ENCODE measurements at places on chromosomes 4 and X.

DNA sequence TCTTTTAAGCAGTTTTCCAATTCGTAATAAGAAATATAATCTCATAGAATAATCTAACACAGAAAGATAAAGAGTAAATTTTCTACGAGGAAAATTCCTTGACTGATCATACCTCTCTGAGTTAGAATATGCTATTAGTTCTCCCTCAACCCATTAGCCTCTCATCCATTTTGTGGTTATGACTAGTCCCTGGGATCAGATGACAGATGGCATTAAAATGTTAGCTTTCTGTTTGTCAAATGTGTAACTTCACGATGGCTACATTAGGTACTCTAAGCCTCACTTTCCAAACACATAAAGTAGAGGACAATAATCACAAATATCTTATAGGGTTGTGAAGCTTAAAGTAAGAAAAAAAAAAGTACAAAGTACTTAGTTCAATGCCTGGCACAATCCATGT is 112.2 kb downstream of the ZAR1 start:
- DNase-seq, result no peak

DNA sequence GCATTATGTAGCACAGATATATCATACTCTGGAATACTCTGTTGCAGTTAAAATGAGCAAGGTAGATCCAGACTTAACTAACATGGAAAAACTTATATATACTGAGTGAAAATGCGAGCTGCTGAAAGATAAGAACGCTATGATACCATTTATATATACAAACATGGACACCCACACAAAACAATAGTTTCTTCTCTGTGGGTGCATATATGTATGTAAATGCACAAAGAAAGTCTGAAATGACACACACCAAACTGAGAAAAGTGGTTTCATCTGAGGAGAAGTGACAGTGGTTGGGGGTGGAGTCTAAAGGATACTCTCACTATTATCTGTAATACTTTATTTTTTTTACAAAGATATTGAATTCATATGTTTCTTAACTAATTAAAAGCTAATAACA is 12.2 kb upstream of the FGF2 start:
- no peak for DNase-seq

DNA sequence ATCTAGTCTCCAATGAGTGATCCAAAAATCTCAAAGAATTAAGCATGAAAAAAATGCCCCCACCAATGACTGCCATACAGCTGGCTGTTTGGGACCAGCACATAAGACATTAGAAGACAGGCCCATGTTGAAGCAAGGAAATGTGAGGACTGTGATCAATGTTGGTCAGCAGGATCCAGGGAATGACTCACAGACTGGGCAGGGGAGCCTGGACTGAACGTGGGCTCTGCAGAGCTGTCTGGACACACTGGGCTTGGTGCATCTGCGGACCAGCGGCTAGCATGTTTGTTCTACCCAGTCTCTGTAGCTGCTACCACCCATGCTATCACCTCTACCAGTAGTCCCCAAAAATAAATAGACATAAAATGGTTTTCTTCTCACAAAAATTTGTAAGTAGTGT is 108.6 kb downstream of the PALLD start:
- no peak for DNase-seq

GRCh38 chr4:155974476-155974749 is 20.7 kb upstream of the CTSO start:
- no peak for DNase-seq

GRCh38 chr4:113052379-113052951 is 3.0 kb downstream of the ANK2 start:
- no peak for DNase-seq

- no peak for DNase-seq
Observed at GRCh38 chr4:7984286-7984925, 44.7 kb upstream of the AFAP1 start.

- DNase-seq, result no peak
Observed at GRCh38 chrX:262381-262909, 18.7 kb upstream of the PLCXD1 start.

- DNase-seq, result no peak
Observed at GRCh38 chr4:8907596-8908205, 36.1 kb upstream of the HMX1 start.

- DNase-seq, result no peak
Observed at GRCh38 chr4:107279733-107280132, 243.6 kb upstream of the DKK2 start.

DNA sequence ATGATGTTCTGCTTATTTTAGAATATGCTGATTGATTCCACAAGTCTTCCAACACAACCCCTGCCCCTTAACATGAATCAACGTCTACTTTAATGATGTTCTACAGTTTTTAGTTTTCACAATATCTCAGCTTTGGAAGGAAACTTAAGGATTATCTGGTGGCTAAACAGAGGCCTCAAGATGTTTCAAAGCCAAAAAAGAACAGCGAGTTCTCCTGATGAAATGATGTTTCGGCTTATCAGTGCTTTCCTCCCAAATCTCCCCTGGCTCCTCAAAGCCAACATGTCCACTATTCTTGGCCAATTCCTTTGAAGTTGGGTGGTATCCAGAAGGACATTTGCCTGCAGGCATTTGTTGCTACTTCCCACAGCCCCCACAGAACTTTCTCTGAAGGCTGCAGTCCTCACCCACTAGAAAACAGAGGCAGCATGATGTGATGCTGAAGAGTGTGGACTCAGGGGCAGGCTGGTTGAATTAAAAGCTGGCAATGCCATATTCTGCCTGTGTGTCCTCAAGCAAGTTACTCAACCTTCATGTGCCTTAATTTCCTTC is 87.3 kb downstream of the ADGRG4 start:
- no peak for DNase-seq

GRCh38 chr4:134027931-134028330 is 173.7 kb downstream of the PABPC4L start:
- no peak for DNase-seq

- no peak for DNase-seq
Observed at GRCh38 chrX:38539748-38540147, 21.6 kb upstream of the TSPAN7 start.
